Placental epithelial cell (primary cell): ENCODE measurements at places on chromosomes 7 and 10. TPM values are rescaled to one million over a fixed set of nuclear protein-coding genes. Genes with fewer than 3 reads are reported as not detected.

The GBX1 gene
- not detected in 2 replicates for total RNA-seq

The ANKRD30A gene
- not detected in 2 replicates for total RNA-seq

The ZDHHC16 gene
- total RNA-seq, result 53.8 and 109 TPM in 2 replicates

The HOXA5 gene
- total RNA-seq, result 0.39 TPM in 1 of 2 replicates, not detected in the other

The C10orf67 gene
- 0.33 TPM in 1 of 2 replicates, not detected in the other for total RNA-seq

The HHEX gene
- not detected in 2 replicates for total RNA-seq

The VIPR2 gene
- total RNA-seq, result not detected in 2 replicates

The C10orf105 gene
- total RNA-seq, result not detected in 2 replicates

The ZFAND4 gene
- total RNA-seq, result 7.5 and 9.2 TPM in 2 replicates

The TLL2 gene
- under 0.01 TPM in 1 of 2 replicates, not detected in the other for total RNA-seq

The RAPGEF5 gene
- total RNA-seq, result 0.79 and 1.1 TPM in 2 replicates

The GPR26 gene
- not detected in 2 replicates for total RNA-seq

The LHPP gene
- total RNA-seq, result 18.0 and 22.8 TPM in 2 replicates

The SPDYE16 gene
- total RNA-seq, result under 0.01 and 0.39 TPM in 2 replicates

The SGCE gene
- total RNA-seq, result 37.1 and 62.4 TPM in 2 replicates

The MCM10 gene
- total RNA-seq, result 3.5 and 4.7 TPM in 2 replicates

The OR2A5 gene
- total RNA-seq, result not detected in 2 replicates

The POLR2J2 gene
- 2.8 and 6.7 TPM in 2 replicates for total RNA-seq

The ABCA13 gene
- under 0.01 TPM in 1 of 2 replicates, not detected in the other for total RNA-seq

The LRGUK gene
- total RNA-seq, result under 0.01 and 0.33 TPM in 2 replicates

The KCNK18 gene
- not detected in 2 replicates for total RNA-seq

The HKDC1 gene
- under 0.01 TPM in 2 replicates for total RNA-seq

The PRR15 gene
- 286 and 623 TPM in 2 replicates for total RNA-seq

The AMZ1 gene
- 11.0 and 16.2 TPM in 2 replicates for total RNA-seq

The EN2 gene
- total RNA-seq, result not detected in 2 replicates
